ENCODE measurements at places on chromosomes 3 and 15.
A peak's percentile ranks its signal among the peaks of the same experiment; 100 is the strongest.

DNA sequence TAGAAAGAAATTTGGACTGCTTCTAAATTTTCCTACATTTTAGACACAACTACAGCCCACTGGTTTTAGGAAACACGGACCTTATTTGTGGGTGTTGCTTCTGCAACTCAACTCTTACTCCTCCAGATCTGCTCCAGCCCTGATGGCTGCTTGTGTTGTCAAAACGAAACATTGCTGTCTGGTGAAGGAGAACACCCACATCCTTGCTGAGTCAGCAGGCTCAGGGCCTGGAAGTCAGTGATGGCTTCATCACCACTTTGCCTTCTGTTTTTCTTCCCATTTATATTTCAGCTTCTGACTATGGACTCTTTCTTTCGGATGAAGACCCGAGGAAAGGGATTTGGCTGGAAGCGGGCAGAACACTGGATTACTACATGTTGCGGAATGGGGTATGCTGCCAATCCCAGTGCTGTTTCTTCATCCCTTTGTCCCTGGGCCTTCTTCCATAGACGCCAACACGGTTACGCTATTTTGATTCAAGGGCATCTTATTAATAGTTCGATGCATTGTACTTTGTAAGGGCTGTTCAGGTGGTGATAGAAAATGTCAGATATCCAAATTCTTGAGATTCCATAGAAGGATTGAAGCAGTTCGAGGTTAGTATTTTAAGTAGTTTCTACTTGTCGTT lies 392.6 kb upstream of the TPM1 start:
- H3K27me3 ChIP-seq = no peaks in the 10 kb centered on the region
- no peak for DNase-seq
- peaks cover 5% of the 10 kb centered on the region for H3K4me1 ChIP-seq
- H3K36me3 ChIP-seq = no peaks in the 10 kb centered on the region
- H3K4me3 ChIP-seq = no peak overlapping the region
- H3K27ac ChIP-seq = no peak overlapping the region

GRCh38 chr3:195907934-195908693 lies at the start of gene TNK2:
Gene TNK2 (minus strand): TSS chr3:195908551. CDS start chr3:195888588, 19,963 bp downstream.
- H3K4me3 ChIP-seq = peak within 1 kb of the TSS; percentile 50
- peaks cover 51% of the 10 kb centered on the region for H3K4me1 ChIP-seq
- H3K27ac ChIP-seq = peak within 1 kb of the TSS; percentile 34

- DNase-seq = no peak
- H3K36me3 ChIP-seq = no peaks in the 10 kb centered on the region
- H3K4me1 ChIP-seq = peaks cover 21% of the 10 kb centered on the region
- no peaks in the 10 kb centered on the region for H3K27me3 ChIP-seq
- no peak overlapping the region for H3K4me3 ChIP-seq
Observed at GRCh38 chr3:177330779-177331178, 133.5 kb upstream of the TBL1XR1 start.

- H3K36me3 ChIP-seq = no peaks in the 10 kb centered on the region
- peaks cover 6% of the 10 kb centered on the region for H3K4me1 ChIP-seq
- H3K27me3 ChIP-seq = no peaks in the 10 kb centered on the region
- H3K4me3 ChIP-seq = no peak overlapping the region
- no peak overlapping the region for H3K27ac ChIP-seq
Observed at GRCh38 chr3:52882377-52882776, 15.0 kb downstream of the STIMATE start.

DNA sequence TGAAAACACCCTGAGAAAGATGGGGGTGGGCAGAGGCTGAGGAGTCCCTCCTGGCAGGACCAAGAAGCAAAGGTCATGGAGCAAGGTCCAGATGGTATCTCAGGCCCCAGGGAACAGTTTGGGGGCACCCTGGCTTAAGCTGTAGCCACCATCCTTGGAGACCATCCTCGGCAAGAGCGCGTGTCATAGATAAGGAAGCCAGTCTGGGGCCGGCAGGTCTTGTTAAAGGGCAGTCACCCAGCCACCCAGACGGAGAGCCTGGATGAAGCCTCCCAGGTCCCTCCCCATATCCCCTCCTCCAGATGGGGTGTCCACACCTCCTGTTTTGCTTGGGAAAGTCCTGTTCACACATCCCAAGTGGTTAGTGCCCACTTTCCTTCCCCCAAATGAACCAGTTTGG lies 191.1 kb downstream of the KLF13 start:
- no peak overlapping the region for H3K4me3 ChIP-seq
- H3K27ac ChIP-seq = no peak overlapping the region
- no peaks in the 10 kb centered on the region for H3K27me3 ChIP-seq
- peaks cover 4% of the 10 kb centered on the region for H3K4me1 ChIP-seq
- no peaks in the 10 kb centered on the region for H3K36me3 ChIP-seq

DNA sequence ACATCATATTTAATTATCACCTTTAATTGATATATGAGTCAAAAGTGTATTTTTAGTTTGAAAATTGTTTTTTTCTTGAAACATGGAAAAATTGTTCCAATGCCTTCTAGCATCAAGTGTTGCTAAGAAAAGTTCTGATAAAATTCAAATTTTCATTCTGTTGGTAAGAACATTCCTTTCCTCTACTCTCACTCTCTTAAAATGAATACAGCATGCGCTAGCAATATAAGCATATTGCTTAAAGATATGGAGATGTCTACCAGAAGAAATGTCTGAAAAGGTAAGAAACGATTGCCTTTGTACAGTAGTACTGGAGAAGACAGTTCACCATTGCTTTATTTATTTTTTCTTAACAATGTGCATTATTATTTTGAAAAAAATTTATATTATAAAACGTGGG lies 17.6 kb upstream of the ZBTB38 start:
- H3K4me1 ChIP-seq = peaks cover 9% of the 10 kb centered on the region
- no peak overlapping the region for H3K4me3 ChIP-seq
- no peaks in the 10 kb centered on the region for H3K27me3 ChIP-seq
- DNase-seq = no peak
- H3K27ac ChIP-seq = no peak overlapping the region
- H3K36me3 ChIP-seq = no peaks in the 10 kb centered on the region

DNA sequence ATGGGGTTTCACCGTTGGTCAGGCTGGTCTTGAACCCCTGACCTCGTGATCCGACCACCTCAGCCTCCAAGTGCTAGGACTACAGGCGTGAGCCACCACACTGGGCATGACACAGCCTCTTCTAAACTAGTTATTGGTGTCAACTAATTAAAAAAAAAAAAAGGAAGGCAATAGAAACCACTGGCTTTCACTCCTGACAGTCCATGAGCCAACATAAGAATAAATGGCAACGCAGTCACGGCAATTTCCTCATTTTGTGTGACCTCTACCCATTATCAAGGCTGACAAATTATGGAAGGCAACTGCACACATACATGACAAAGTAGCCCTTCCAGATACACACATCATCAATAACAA lies 5.9 kb downstream of the ARHGEF3 start:
- no peaks in the 10 kb centered on the region for H3K4me1 ChIP-seq
- no peak overlapping the region for H3K27ac ChIP-seq
- no peak for DNase-seq
- no peaks in the 10 kb centered on the region for H3K36me3 ChIP-seq

- no peaks in the 10 kb centered on the region for H3K36me3 ChIP-seq
- no peak overlapping the region for H3K27ac ChIP-seq
- no peaks in the 10 kb centered on the region for H3K4me1 ChIP-seq
- H3K27me3 ChIP-seq = no peaks in the 10 kb centered on the region
- DNase-seq = peak; percentile 55
Observed at GRCh38 chr3:158918008-158918407, 116.2 kb downstream of the MFSD1 start.

GRCh38 chr3:118628704-118629341 lies 405.8 kb downstream of the IGSF11 start:
- no peak overlapping the region for H3K4me3 ChIP-seq
- no peaks in the 10 kb centered on the region for H3K27me3 ChIP-seq
- DNase-seq = peak; percentile 44
- no peaks in the 10 kb centered on the region for H3K4me1 ChIP-seq
- H3K36me3 ChIP-seq = no peaks in the 10 kb centered on the region

DNA sequence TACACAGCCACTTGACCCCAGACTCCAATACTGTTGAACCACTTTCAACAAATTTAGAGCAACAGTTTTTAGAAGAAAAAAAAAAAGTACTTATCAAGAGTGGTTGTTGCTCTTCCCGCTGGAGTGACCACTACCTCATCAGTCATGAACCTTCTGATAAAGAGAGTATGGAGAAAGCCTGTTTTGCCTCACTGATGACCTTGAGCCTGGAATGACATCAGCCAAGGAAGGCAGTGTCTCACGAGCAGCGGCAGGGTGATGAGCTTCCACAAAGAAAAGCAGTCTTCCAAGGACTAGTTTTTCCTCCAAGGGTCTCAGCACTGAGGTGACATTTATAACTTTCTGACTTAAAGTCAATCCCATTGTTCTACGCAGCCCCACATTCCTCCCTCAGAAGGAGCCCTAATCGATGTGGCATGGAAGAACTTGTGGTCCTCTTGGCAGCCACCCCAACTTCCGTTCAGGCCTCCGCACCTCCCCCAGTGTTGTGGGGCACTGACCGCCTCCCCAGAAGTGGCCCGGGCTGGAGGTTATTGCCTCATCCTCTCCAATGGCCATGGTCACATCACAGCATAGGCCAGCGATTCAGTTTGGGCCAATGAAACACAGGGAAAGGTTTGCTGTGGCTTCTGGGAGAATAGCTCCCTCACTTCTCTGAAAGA lies 1.8 kb upstream of the CYP11A1 start:
- no peak overlapping the region for H3K27ac ChIP-seq
- no peaks in the 10 kb centered on the region for H3K36me3 ChIP-seq
- no peak overlapping the region for H3K4me3 ChIP-seq
- peak; percentile 31 for DNase-seq

- no peaks in the 10 kb centered on the region for H3K36me3 ChIP-seq
- no peak for DNase-seq
- H3K4me3 ChIP-seq = no peak overlapping the region
- no peak overlapping the region for H3K27ac ChIP-seq
Observed at GRCh38 chr3:63471781-63472180, 180.7 kb upstream of the SNTN start.

DNA sequence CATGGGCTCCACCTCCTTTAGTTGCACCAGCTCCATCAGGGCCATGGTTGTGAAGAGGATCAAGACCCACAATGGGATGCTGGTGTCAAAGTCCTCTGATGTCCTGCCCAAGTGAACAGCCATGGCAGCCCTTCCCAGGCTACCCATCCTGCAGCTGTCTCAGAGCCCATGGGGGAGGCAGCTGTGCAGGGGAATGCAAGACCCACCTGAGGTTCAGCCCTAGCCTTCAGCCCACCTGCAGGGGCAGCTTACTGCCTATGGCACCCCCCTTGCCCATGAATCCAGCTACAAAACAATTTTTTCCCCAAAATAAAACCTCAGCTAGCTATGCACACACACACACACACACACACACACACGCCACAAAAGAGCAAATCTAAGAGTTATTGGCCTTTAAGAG lies 48.2 kb upstream of the POU1F1 start:
- no peak for DNase-seq
- H3K27me3 ChIP-seq = no peaks in the 10 kb centered on the region
- no peak overlapping the region for H3K27ac ChIP-seq
- H3K4me3 ChIP-seq = no peak overlapping the region
- H3K36me3 ChIP-seq = no peaks in the 10 kb centered on the region

DNA sequence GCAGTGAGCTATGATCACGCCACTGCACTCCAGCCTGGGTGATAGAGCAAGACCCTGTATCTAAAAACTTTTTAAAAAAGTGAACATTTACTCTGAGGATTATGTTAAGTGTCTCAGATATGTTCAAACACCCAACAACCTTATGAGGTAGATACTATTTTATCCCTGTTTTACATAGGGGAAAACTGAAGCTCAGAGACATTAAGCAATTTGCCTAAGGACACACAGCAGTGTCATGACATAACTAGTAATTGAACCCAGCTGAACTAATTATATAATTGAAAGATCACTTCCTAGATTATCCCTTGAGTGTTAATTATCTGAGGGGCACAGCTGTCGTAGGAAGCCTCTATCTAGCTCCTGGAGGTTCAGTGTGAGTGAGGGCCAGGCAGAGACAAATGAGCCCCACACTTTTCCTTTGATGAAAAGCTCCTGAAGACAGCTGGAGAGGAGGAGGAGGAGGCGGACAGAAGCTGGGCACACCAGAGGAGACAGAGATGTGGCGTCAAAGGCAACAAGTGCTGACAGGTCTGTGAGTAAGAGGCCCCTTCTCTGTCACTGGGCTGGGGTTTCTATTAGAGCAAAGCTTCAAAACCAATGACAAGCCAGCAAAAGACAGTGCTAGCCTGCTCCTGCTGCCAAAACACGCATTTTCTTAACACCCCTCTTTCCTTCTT lies 20.5 kb downstream of the TRH start:
- H3K4me3 ChIP-seq = no peak overlapping the region
- peaks cover 40% of the 10 kb centered on the region for H3K27me3 ChIP-seq
- no peak overlapping the region for H3K27ac ChIP-seq
- no peaks in the 10 kb centered on the region for H3K4me1 ChIP-seq
- DNase-seq = no peak

DNA sequence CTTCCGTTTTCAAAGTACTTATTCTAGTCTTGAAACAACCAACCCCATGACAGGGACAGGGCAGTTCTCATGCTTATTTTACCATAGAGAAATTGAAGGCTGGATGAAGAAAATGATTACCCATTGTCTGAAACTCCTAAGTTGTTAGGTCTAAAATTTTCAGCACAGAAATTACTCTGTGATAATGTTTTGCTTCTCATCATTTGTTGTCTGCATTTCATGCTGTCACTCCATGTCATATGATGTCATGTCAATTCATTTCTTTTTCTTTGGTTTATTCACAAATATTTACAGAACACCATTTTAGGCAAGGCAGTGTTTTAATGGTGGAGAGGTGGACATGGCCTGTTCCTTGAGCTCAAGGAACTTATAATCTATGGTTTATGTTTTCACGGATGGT lies 98.2 kb upstream of the RASGRP1 start:
- H3K27ac ChIP-seq = no peak overlapping the region
- H3K36me3 ChIP-seq = no peaks in the 10 kb centered on the region
- H3K4me1 ChIP-seq = no peaks in the 10 kb centered on the region
- DNase-seq = no peak

GRCh38 chr3:172379372-172379771 lies 68.9 kb downstream of the GHSR start:
- H3K27me3 ChIP-seq = no peaks in the 10 kb centered on the region
- H3K4me3 ChIP-seq = no peak overlapping the region
- H3K4me1 ChIP-seq = no peaks in the 10 kb centered on the region
- no peak overlapping the region for H3K27ac ChIP-seq
- H3K36me3 ChIP-seq = peaks cover 41% of the 10 kb centered on the region
- no peak for DNase-seq

GRCh38 chr3:127446756-127447155 lies 143.8 kb downstream of the TPRA1 start:
- H3K4me1 ChIP-seq = no peaks in the 10 kb centered on the region
- no peak for DNase-seq
- peaks cover 4% of the 10 kb centered on the region for H3K27me3 ChIP-seq
- H3K36me3 ChIP-seq = no peaks in the 10 kb centered on the region

- peak; percentile 59 for DNase-seq
- H3K27ac ChIP-seq = peak overlapping the region; percentile 88
- no peaks in the 10 kb centered on the region for H3K27me3 ChIP-seq
Observed at GRCh38 chr15:97875513-97876280, 84.8 kb upstream of the ARRDC4 start.

DNA sequence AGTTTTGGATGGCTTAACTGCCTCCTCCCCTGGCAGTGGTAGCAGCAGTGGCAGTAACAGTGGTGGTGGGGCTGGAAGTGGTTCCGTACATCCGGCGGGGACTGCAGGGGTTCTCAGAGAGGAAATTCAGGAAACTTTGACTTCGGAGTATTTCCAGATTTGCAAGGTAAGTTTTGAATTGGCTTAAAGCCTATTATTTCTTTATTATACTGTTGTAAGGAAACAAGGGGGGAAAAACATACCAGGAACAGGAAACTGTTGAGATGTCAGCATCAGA lies 1.5 kb downstream of the STXBP5L start:
- no peak overlapping the region for H3K4me3 ChIP-seq
- H3K27me3 ChIP-seq = no peaks in the 10 kb centered on the region
- H3K27ac ChIP-seq = no peak overlapping the region

Measured in K562 (cell line).